ENCODE measurements at places on chromosomes 5 and 9. TPM values are rescaled to one million over a fixed set of nuclear protein-coding genes. Genes with fewer than 3 reads are reported as not detected.

The FGF1 gene
- 11.5 TPM for total RNA-seq

The GAS1 gene
- 980 TPM for total RNA-seq

The CCNJL gene
- total RNA-seq = 1.1 TPM

The STING1 gene
- 64.1 TPM for total RNA-seq

The RFX3 gene
- total RNA-seq = 3.2 TPM

The ZDHHC11 gene
- total RNA-seq = 0.73 TPM

The TMEFF1 gene
- 9.1 TPM for total RNA-seq

The LCN15 gene
- total RNA-seq = not detected

The ISCA1 gene
- total RNA-seq = 36.1 TPM

The PCDHGA3 gene
- 4.9 TPM for total RNA-seq

The GABRA6 gene
- not detected for total RNA-seq

The PCDH1 gene
- 1.2 TPM for total RNA-seq

The C1QTNF3 gene
- total RNA-seq = 1.8 TPM

The TEX10 gene
- total RNA-seq = 33.9 TPM

The ZNF367 gene
- total RNA-seq = 0.97 TPM

The ACOT12 gene
- not detected for total RNA-seq
